NCI-H2107 (cell line): ENCODE measurements at places on chromosomes 5 and 9.

DNA sequence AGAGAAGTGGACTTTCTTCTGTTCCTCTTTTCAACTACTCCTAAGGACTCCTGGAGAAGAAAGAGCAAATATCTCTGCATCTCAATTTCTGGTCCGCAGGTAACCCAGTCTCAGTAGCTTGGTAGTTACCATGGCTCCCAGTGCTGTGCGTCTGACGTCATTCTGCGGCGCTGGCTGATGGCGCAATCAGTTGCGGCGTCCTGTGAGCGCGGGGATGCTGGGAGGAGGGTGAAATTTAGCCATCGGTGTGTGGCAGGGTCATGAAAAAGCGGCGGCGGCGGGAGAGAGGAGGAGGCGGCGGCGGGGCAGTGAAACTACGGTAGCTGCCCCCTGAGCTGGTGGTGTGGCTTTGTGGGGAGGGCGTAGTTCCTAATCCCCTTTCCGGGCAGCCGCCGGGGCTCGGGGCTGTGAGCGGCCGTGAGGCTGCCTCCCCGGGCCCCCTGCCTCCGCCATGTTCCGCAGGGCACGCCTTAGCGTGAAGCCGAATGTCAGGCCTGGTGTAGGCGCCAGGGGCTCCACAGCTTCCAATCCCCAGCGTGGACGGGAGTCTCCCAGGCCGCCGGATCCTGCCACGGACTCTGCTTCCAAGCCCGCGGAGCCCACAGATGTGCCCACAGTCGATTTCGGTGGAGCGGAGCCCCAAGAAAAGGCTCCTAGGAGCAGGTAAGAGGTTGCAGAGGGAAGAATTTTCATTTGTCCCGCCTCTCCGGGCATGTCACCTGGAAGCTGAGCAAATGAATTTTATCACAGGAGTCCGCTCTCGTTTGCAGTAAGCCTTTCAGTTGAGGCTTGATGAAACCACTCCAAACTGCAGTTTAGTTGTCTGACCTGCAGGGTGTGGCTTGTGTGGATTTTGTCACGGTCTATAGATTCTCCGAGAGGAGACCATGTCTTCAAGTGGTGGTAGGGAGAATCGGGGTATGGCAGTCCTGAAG, at the start of gene BDP1:
TSS of gene BDP1 (plus strand) at position 225 of the 935 bp plus-strand sequence. CDS start at position 452, 227 bp downstream.
- peak; percentile 69 for DNase-seq

- no peak for DNase-seq
Observed at GRCh38 chr5:54311176-54311677, 854 bp upstream of the ARL15 start.

- DNase-seq: no peak
Observed at GRCh38 chr5:163916376-163916775, 411.0 kb downstream of the MAT2B start.

GRCh38 chr9:89078860-89079259, 87.6 kb downstream of the S1PR3 start:
- DNase-seq: no peak

DNA sequence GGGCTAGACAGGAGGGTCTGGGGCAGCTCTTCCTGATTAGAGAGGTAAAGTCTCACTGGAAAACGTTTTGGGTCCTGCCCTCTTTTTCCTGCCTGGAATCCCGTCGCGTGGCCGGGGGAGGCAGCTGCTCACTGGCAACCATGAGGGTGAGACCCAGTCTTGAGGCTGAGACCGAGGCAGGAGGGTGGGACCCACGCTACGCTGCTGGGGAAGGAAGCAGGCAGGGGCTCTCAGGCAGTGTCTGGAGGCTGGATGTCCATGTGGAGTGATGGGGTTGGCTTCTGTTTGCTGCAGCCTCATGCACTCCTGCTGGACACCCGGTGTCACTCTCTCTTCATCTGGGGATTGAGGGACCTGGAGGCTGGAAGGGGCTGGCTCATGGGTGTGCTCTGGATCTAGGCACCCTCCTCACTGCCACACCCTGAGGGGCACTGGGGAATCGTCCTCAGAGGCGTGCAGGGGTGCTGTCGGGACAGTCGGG, 11.3 kb upstream of the SLC2A6 start:
- no peak for DNase-seq

DNA sequence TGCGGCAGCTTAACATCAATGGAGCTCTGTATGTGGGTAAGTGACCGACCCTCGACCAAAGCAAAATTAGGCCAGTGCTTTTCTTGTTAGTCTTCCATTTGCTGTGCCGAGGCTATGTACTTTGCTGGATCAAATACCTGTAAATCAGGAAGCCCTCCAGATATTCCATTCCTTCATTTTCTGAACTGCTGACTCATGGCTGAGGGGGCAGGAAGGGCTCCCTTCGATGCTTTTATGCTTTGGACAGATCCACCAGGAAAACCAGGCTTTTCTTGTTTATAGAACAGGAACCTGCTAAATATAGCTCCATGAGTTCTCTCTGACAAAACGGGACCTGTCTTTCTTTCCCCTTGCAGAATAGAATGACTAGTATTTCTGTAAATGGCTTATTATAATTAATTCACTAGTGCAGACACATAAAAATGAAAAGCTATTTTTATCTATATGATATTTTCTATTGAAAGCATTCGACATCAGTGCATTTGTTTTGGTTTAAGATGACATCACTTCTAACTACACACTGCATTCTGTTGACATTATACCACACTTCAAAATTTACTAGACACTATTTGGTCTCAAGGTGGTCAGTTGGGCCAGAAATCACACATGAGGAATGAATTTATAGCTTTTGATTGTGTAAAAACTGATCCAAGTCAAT, 93.3 kb downstream of the LIFR start:
- no peak for DNase-seq

DNA sequence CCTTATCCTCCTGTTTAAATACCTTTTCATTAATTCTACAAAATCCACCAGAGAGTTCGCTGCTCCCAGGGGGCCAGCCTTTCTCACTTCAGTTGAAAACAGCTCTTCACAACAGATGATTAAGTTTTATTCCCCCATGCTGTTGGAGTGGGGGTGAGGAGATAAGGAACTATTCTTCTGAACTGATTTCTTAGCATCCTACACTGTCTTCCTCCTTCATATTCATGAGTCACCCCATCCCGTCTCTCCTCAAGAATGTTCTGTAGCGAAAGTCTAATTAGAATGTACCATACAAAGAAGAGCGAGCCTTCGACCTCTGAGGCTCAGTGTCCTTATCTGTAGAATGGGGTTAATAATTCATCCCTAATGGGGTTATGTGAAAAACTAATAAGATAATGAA, 138.0 kb downstream of the PIK3R1 start:
- no peak for DNase-seq

- no peak for DNase-seq
Observed at GRCh38 chr9:4583001-4583400, 79.1 kb upstream of the PLPP6 start.

GRCh38 chr9:132797861-132798659, 80.0 kb downstream of the AK8 start:
- DNase-seq: no peak

DNA sequence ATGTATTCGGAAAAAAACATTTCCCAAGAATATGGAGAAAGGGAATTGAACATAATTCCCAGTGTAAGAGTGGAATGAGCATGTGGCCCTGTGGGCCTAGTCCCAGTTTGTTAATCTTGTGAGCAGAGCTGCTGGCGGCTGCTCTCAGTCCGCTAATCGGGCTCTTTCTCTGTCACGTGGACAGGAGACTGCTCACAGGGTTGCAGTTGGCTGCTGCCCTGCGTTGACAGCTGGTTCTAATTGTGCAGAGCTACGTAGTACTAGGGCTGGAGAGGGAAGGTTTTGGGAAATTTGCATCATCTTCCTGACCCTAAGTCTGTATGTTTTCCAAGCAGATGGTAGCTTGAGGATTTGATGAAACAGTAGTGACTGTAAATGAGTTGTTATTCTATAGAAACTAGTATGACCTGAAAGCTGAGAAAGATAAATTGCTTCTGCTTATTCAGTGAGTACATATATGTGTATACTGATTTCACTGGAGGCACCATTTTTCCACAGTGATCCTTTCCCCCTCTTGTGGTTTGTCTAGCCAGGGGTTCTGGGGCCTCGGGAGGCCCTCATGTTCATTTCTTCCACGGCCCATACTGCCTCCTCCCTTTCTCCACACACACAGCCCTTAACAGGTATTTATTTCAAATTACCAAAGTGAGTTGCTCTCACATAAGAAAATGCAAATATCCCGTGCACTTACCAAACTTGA, 100.6 kb downstream of the ANGPTL2 start:
- DNase-seq: no peak

DNA sequence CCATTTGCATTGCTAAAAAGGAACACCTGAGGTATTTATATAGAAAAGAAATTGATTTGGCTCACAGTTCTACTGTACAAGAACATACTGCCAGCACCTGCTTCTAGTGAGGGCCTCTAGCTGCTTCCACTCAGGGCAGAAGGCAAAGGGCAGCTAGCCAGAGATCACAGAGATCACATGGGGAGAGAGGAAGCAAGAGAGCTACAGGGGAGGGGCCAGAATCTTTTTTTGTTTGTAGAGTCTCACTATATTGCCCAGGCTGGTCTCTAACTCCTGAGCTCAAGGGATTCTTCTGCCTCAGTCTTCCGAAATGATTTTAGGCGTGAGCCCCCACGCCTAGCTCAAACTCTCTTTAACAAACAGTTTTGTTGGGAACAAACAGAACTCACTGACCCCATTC, 6.1 kb downstream of the SLCO4C1 start:
- no peak for DNase-seq

DNA sequence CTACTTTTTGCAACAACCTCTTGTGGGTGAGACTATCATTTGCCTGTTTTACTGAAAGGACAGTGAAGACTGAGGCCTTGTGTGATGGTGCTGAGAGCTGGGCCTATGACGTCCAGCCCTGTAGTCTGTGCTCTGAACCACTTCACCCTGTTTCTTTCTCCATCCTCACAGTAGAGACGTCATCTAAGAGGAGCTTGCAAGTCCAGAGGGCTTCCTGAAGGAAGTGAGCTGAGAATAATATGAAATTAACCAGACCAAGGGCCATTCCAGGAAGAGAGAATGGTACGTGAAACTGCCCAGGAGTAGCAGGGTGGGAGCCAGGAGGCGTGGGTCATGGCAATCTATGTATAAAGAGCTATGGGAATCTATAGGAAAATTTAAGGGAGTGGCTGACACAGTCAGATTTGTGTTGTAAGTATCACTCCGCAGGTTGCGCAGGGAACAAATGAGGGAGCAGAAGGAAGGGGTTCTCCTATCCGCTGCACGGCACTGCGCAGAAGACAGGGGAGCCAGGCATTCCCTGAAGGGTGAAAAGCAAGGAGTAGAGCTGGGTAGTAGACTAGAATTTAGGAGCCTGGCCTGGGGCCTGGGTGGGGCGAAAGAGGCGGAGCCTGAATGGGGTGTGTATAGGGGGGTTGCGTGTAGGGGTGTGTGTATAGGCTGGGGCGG, 596 bp upstream of the FGFR4 start:
- no peak for DNase-seq

- no peak for DNase-seq
Observed at GRCh38 chr5:144275329-144275728, 104.7 kb downstream of the KCTD16 start.

DNA sequence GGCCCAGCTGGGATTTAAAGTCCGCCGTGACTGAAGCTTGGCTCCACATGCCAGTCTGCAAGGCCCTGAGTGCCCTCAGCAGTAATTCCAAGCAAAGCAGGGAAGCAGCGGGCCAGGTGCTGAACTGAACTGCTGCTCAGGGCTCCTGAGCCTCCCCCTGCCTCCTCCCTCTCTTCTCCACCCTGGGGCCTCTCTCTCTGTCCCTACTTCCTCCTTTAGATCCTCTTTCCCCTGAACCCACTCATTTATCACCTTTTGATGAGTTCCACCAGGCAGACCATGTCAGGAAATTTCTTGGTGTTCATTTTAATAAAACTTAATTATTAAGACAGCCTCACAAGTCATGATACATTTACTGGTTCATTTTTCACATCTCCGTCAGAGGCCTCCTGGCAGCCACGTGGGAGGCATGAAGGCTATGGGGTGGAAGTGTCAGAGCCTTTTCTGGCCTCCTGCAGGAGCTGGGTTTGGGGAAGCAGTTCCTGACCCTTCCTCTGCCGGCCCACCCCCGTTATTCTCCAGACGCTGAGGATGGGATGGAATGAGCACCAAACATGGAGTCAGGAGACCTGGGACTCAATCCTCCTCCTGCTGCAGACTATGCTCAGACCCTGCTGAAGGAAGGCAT, 32.2 kb upstream of the KCNIP1 start:
- no peak for DNase-seq

DNA sequence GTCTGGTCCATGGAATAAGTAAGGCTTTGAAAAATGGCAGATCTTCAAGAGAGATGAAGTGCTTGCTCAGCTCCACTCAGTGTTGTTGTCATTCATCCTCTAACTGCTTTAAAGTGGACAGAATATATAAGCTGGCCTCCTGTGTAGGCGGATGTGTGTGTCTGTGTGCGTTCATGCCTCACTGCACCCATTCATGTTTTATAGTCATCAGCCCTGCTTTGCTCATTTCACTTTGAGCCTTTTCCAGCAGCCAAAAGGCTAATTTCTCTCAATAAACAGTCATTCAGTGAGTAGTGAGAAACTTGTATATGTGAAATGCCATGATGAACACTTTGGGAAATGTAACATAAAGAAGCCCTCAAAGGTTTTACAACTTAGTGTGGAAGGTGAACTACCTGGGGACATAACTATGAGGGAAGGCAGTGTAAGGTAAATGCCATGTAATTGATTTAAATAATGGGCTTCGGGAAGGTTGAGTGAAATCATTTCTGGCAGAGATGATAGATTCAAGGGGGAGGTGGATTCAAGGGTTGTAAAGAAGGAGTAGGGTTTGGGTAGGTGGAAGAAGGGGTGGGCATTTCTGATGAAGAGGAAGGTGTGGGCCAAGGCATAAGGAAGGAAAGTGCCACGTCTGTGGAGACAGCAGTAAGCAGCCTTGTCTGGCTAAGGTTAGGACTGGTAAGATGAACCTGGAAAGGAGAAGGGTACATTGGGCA, 15.7 kb downstream of the TTC23L start:
- DNase-seq: peak; percentile 48

- DNase-seq: no peak
Observed at GRCh38 chr9:15786616-15787015, 233.8 kb downstream of the CCDC171 start.

DNA sequence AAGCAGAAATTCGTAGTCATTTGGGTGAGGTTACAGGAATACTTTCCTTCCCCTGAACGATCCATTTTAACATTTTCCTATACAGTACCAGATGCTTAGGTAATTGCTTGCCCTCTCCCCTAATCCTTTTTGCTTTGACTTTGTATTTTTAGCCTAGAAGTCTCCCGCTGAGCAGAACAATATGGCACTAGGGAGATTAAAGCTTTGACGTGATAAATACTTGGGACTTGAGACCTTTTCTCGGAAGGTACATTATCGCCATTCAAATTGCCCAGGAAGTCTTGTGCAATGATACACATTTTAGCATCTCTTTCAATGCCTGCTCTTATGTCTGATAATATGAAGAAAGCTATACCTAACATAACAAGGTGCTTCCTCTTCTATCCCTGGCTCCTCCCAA, 22.9 kb upstream of the SPATA31C2 start:
- no peak for DNase-seq

DNA sequence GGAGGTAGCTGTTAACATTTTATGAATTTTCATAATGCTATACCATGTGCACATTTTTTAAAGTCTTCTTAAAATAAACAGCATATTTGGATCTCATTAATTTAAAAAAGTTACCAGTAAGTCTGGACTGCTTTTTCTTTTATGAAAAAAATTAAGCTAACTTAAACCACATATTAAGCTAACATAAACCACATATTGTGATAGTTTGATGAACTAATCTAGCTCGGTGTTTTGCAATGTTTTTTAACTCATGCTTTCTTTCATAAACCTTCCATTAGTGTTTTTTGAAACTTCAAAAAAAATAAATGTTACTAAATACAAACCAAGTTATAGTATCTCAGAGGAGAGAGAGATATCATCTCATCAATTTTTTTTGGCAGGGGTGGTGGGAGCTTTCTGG, 26.5 kb downstream of the POLK start:
- DNase-seq: no peak
